Stimulated activated CD4-positive, alpha-beta T cell treated with anti-CD3 and anti-CD28 coated beads, Interleukin-4, amount 100 ng/mL, for 4 hours (primary cell): ENCODE measurements at places on chromosomes 11 and 22.

DNA sequence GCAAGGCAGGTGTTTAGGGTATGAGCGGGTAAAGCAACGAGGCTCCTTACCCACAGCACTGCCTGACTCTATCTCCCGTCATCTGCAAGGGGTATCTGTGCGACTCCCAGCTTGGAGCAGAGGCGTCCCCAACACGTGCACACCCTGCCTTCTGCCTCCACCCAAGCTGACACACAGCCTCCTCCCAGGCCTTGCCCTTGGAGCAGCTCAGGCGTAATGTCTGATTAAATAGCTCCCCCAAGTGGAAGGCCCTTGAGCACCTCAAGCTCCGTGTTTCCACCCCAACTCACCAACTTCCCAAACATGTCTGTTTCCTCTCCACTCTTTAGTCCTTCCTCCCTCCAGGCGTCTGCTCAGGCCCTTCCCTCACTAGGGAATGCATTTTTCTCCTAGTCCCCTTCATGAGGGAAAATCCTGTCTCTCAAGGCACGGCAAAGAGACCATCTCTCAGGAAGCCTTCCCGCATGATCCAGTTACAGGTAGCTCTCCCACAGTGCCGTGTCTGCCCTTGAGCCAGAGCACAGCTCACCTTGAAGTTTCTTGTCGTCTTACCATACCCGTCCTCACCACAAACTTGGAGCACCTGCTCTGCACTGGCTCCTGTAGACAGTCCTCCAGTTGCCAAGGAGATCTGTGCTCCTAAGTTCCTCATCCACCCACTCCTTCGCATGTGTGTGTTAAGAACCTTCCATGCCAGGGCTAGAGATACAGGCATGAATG, 15.8 kb downstream of the CYB5R2 start:
- DNase-seq = no peak

GRCh38 chr11:23933721-23934120, 563.1 kb upstream of the LUZP2 start:
- DNase-seq = no peak

- DNase-seq = no peak
These were observed 12.8 kb downstream of the MRPL17 start for GRCh38 chr11:6670202-6670830.

DNA sequence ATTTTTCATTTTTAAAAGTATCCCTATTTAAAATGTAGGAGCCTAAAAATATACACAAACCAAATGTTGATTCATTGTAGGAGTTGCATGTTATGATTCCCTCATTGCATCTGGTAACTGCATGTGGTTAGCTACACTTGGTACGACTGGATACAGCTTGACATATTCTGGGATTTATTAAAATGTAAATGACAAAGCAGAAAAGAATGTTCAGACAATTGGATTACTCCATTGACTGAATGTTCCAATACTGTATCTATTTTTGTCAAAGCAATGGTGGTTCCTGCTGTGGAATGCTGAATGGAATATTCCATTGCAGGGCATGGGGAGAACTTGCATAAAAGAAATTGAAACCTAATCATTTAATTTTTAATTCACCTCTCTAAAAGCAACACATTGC, 30.8 kb downstream of the BLID start:
- DNase-seq = no peak

GRCh38 chr22:28146401-28147314, 227.6 kb upstream of the PITPNB start:
- DNase-seq = no peak

GRCh38 chr11:115170133-115170815, 333.9 kb downstream of the CADM1 start:
- DNase-seq = no peak

DNA sequence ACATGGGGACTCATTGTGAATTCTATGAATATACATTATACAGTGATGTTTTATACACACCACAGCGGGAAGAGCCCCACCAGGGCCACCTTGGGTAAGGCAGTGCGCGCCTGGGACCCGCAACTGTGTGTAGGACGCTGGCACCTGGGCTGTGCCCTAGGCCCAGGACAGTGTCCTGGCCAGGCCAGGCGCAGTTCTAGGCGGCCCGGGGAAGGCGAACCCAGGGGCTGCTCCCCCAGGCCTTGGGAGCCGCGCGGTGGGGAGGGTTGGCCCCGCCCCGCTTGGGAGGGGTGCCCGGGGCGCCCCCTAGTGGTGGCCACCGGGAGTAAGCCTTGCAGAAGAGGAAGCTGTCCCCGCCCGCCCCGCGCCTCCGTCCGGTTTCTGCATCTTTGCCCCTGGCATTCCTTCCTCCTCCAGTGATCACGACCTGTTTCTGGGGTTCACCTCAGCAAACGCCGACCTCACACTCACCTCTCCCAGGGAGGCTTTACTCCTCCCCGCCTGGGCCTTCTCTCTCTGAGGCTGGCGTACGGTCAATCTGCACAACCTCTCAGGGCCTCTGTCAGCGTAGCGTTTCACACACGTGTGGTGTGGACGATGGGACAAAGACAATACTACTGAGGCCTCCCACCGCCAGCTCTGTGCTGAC, 9.5 kb upstream of the EHD1 start:
- DNase-seq = peak; percentile 73

GRCh38 chr22:49163258-49163959, 664.3 kb downstream of the BRD1 start:
- DNase-seq = no peak

- DNase-seq = no peak
These were observed 709 bp downstream of the FTH1 start for GRCh38 chr11:61966734-61967115.

GRCh38 chr11:64340671-64341335, 799 bp downstream of the CCDC88B start:
- DNase-seq = peak; percentile 65

DNA sequence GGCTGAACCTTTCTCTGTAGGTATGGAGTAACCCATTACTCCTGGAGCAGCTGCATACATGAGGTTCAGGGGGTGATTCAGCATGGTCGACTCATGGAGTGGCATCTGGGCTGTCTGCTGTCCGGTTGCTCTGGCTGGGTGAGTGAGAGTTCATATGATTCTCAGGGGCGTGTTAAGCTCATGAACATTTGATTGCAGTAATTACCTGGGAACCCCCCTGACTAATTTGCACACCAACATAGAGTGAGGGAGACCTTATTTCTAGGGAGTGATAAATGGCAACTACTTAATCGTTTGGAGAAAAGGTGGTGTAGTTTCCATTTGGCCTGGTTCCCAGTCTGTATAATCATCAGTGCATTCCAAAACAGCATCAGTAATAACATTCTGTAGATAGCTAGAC, 661.9 kb downstream of the ETS1 start:
- no peak for DNase-seq

DNA sequence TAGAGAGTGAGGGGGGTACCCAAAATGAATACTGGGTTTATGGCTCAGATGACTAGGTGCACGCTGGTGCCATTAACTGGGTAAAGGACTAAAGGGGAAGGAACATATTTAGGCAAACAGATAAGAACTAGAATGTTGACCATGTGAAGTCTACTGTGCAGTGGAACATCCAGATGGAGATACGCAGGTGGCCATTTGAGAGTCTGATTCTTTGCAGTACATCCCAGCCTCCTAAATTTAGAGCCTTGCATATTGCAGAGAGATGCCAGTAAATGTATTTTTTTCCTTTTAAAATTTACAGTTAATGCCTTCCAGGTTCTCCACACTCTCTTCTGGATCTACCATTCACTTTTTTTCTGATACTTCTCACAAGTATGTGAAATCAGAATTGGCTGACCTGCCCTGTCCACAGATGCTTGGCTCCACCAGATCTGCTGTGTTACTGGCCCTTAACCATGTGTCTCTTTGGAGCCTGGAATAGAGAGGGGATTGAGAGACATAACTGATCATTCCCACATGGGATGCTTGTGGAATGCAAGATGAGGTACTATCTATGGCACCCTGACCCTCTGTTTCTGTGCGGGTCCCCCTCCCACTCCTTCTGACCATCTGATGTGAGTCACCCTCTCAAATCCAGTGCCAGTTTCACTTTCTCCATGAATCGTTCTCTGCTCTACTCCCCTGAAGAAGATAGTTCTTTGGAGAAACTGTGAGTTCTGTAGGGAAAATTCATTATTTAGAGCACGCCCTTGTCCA, 77.0 kb upstream of the NCAM1 start:
- DNase-seq = no peak

GRCh38 chr11:9739123-9739900, 75.4 kb downstream of the SWAP70 start:
- no peak for DNase-seq

DNA sequence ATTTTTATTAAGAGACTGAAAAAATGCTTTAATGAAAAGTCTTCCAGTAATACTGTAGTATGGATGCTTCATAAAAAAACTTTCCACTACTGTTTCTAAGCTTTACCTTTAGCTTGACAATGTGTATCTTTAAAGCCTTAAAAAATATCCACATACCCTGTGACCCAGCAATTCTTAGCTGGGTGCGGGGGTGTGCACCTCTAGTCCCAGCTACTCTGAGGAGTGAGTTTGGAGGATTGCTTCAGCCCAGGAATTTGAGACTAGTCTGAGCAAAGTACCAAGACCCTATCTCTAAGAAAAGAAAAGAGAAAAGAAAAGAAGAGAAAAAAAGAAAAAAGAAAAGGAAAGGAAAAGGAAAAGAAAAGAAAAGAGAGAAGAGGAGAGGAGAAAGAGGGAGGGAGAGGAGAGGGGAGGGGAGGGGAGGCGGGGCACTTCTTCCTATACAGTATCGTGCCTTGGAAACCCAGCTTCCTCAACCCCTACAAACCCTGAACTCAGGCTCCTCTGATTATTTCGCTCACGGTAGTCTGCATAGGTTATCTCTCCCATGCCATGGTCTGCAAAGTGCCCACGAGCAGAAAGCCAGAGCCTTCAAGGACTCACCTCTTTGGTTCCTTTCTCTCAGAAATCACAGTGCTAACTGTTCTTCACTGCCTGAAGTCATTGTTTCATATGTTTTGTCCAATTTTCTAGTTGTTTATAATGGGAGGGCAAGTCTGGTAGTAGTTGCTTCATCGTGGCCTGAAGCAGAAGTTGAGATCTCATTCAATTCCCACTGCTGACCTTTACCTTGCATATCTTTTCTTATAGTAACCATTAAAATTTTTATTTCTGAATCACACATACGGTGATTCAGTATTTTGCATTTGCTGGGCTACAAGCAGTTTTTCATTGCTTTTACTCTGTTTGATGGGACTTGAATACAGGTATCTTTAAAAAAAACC, 82.2 kb downstream of the FAM83F start:
- DNase-seq = no peak

GRCh38 chr11:50333861-50334260, 301.2 kb downstream of the OR4C45 start:
- DNase-seq = no peak

- DNase-seq = no peak
These were observed 24.9 kb downstream of the CTSC start for GRCh38 chr11:88312628-88313027.

DNA sequence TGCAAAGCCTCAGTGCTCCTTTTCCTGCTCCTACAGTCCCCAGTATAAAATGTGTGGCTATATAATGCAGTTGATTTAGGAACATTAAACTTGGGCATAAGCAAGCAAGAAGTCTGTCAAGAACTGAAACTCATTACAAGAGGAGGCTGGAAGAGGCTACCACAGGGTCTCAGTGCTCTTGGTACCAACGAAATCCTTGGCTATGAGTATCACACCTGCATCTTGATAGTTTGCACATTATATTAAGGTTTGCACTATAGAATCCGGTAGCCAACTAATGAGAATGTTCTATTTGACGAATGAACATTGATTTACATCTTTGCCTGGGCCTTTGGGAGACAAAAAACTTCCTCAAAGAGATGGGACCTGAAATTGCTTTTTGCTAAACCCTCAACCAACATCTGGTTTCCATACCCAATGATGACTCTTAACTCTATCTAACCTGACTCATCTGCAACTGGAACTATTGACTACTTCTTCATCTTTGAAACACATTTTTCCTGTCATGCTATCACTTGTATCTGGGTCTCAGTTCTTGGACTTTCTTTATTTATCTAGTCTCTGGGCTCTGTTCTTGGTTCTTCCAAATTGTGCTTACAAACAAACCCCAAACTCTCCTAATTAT, 207.2 kb upstream of the CTSC start:
- no peak for DNase-seq

- DNase-seq = no peak
These were observed 63.3 kb downstream of the ADAMTS15 start for GRCh38 chr11:130511765-130512164.

GRCh38 chr22:49663823-49664222, 163.8 kb downstream of the BRD1 start:
- no peak for DNase-seq

GRCh38 chr11:39678996-39679395, 1780.5 kb downstream of the LRRC4C start:
- no peak for DNase-seq

- no peak for DNase-seq
These were observed 357.2 kb downstream of the TMEM135 start for GRCh38 chr11:87394924-87395323.

DNA sequence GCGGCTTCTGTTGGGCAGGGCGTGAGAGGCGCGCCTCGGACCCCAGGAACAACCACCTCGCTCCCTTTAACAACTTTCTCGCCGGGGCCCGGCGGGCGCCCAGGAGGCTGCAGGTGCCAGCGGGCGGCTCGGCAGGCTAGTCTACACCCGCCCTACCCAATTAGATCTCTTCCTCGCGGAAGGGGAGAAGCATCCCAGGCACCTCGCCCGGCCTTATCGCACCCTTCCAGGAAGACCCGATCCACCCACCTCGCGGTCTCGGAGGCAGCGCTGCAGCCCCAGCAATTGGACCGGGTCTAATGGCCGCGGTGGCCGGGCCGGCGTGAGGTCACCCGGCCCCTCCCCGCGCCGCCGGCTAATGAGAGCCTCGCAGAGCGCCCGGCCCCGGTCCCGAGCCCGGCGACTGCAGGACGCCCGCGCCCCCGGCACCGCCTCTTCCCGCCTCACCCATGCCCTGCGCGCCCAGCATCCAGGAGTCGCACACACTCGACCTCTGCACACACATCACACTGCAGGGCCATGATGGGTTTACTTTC, at the start of gene PLAAT3:
TSS of gene PLAAT3 (minus strand) at position 298 of the 536 bp plus-strand sequence. CDS start 419 bp downstream, outside the sequence.
- peak; percentile 8 for DNase-seq

GRCh38 chr22:19410941-19411689, 20.4 kb downstream of the HIRA start:
- DNase-seq = no peak

DNA sequence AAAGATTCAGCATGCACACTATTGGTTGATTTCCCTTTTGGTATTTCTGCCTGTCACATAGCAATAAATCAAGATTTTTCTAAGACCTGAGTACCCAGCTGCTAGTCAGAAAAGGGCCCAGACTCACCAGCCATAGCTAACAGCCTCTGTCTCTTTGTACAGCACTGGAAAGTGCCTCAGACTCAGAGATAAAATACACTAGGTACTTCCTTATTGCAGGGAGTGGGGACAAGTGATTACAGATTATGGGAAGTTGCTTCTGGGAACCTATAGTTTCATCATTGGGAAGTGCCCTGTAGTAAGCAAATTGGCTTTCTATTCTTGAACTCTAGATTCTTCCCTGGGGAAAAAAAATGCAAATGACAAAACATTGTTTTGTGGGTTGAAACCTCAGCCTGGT, at the start of gene CASP5:
TSS of gene CASP5 (minus strand) at position 166 of the 400 bp plus-strand sequence. CDS start at position 134, 32 bp downstream.
- DNase-seq = no peak

- DNase-seq = no peak
These were observed 604 bp upstream of the POLR3H start for GRCh38 chr22:41544671-41545476.
